ENCODE measurements at places on chromosomes 3 and 15. TPM values are rescaled to one million over a fixed set of nuclear protein-coding genes. Genes with fewer than 3 reads are reported as not detected.

The WDR93 gene
- total RNA-seq, result not detected

The GOLGA6D gene
- not detected for total RNA-seq

The HESX1 gene
- total RNA-seq, result 0.62 TPM

The TICRR gene
- total RNA-seq, result 0.09 TPM

The CIDEC gene
- 1.2 TPM for total RNA-seq

The ASB14 gene
- total RNA-seq, result not detected

- DNase-seq, result no peak
These were observed 34.9 kb upstream of the TIMP4 start for GRCh38 chr3:12193485-12194165.

DNA sequence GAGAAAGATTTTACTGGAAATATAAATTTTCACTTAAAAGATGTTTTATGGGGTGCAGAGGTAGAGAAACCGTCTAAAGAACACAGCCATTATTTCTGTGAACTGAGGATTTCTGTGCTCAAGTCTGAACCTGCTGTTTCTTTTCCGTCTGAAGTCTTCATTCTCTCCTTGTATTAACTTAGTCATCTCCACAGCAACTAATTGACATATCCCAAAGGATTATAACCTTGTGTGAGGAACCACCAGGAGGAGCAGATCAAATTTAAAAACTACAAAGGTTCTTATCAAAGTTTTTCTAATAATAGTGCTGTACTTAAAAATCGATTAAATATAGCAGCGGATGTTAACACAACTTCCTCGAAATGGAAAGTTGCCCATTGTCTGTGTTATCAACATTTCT lies 31.1 kb upstream of the ICE2 start:
- no peak for DNase-seq

DNA sequence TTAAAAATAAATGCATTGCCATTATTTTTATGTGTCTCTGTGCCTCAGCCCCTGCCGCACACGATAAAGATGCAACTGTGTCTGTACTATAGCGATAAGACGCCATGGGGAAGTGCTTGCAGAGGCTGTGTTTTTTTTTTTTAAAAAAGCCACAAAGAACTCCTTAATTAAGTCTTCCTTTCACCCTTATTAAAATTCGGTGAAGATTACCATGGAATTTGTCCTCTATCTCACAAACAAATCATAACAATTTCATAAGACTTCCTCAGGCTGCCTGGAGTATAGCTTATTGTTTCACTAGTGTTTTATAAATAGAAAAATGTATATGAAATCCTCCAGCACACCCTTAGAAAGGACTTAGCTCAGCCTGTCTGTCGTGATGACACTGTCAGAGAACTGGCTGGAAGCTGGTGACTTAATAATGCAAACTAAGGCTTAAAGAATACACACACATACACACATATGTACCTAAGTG lies 374.8 kb upstream of the SLCO3A1 start:
- no peak for DNase-seq

DNA sequence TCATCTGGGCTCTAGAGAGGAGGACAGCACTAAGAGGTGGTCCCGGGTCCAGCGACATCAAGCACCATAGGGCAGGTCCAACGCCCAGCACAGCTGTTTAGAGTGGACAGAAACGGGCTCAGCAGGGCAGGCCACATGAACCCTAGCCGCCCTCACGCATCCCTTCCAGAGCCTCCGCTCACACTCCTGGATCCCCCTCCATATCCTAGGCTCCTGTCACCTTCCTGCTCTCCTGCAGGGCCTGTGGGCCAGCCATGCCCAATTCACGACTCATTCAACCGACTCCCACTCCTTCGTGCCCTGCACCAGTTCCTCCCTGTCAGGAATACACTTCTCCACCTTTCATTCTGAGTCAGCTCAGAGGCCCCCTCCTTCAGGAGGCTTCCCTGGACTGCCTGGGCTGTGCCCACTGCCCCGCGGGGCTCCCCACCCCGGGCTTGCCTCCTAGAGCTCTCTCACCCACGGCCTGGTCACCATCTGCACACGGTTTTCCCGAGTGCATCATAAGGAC lies 90.2 kb downstream of the LINGO1 start:
- DNase-seq, result peak; percentile 55

DNA sequence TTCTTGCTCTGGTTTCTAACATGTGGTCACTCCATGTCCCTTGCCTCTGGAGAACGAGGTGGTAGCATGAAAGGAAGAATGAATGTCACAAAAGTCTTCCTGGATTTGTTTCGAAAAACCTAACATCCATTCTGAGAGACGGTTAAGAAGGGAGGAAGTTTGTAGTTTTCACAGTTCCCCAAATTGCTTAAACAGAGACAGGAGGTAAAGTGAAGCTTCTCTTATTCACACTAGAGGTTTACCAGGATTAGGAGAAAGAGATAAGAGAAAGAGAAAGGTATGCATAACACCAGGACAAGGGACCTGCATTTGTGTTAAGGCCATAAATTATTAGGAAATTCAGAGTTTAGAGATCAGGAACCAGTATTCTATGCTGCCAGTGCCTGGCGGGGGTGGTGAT lies 228.1 kb downstream of the CPNE4 start:
- DNase-seq, result no peak

DNA sequence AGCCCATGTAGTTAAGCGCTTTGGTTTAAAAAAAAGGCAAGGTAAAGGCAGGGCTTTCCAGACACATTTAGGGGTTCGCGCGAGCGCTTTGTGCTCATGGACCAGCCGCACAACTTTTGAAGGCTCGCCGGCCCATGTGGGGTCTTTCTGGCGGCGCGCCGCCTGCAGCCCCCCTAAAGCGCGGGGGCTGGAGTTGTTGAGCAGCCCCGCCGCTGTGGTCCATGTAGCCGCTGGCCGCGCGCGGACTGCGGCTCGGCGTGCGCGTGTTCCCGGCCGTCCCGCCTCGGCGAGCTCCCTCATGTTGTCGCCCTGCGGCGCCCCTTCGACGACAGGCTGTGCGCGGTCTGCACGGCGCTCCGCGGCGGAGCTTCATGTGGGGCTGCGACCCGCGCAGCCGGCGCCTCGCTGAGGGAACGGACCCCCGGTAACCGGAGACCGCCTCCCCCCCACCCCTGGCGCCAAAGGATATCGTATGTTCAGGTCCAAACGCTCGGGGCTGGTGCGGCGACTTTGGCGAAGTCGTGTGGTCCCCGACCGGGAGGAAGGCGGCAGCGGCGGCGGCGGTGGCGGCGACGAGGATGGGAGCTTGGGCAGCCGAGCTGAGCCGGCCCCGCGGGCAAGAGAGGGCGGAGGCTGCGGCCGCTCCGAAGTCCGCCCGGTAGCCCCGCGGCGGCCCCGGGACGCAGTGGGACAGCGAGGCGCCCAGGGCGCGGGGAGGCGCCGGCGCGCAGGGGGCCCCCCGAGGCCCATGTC lies 927 bp downstream of the SMAD6 start:
- DNase-seq, result no peak

DNA sequence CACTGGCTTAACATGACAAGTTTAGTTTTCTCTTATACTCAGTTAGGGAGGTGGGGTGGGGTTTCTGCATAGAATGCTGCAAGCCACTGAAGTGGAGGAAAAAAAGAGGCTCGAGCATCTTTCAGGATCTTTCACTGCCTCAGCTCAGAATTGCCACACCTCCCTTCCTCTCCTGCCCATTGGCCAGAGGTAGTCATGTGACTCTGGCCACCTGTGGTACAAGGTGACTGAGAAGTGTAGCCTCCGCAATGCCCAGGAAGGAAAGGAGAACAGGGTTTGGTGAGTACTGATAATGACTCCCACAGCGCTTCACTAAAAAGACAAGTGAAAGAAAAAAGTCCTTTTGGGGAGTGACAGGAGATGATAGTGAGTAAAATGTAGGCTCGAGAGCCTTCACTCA lies 124.3 kb upstream of the TRIM42 start:
- no peak for DNase-seq

DNA sequence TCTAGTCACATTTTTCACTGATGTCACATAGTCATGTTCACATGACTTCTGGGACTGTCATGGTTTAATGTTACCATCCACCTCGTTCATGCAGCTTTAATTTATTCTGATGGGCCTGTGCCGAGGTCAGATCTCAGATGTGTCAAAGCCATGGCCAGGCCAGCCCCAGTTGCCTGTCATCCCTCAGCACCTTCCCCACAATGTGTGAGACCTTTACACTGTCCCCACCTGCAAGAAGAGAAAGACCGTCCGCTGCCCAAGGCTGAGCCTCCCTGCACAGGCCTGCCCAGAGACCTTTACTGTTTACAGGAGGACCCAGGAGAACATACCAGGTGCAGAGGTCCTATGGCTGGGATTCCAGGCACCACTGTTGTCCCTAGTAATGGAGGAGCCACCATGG lies 12.8 kb upstream of the KLF15 start:
- DNase-seq, result peak; percentile 62

DNA sequence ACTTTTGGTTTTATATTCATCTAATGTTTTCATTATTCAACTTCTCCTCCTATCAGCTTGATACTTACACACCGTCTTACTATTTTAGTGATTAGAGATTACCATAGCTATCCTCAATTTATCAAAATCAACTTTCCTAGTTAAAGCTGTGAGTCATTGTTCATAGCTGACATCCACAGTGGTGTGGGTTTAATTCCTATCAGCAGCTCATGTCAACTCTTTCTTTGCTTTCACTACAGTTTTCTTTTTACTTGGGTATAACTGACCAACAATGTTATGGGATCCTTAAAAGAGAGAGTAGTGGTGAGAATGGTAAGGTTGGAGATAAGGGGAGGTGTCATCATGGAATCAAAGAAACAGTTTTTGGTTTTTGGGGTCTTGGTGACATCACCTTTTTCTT lies 112.7 kb downstream of the NFKBIZ start:
- no peak for DNase-seq

DNA sequence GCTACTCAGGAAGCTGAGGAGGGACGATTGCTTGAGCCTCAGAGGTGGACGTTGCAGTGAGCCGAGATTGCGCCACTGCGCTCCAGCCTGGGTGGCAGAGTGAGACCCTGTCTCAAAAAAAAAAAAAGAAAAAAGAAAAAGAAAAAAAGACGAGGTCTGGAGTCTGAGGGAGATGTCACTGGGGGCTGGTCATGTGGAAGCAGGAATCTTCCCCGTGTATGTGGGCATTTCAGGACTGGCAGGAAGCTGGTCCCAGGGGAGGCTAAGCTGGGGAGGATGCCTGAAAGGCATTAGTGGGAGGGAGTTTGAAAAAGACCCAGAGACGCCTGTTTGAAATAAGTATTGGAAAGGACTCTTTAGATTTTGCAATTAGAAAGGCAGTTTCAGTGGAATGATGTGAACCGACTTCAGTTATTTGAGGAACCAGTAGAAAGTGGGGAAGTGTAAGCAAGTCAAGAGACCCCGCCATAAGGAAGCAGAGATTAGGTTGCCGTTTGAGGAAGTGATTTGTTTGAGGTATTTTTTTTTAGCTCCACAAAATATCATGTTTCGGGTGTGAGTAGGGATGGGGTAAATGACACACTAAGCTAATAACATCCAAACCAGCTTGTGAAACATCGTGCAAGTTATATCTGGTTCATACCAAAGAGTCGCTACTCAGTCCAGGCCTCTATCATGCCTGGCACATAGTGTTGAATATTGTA lies 55.5 kb downstream of the ST6GAL1 start:
- DNase-seq, result no peak

Measured in posterior vena cava (tissue), 2 donors.